ENCODE measurements at places on chromosomes 3 and 15.

GRCh38 chr15:78414621-78415250 is 23.3 kb upstream of the IREB2 start:
- no peak for DNase-seq

DNA sequence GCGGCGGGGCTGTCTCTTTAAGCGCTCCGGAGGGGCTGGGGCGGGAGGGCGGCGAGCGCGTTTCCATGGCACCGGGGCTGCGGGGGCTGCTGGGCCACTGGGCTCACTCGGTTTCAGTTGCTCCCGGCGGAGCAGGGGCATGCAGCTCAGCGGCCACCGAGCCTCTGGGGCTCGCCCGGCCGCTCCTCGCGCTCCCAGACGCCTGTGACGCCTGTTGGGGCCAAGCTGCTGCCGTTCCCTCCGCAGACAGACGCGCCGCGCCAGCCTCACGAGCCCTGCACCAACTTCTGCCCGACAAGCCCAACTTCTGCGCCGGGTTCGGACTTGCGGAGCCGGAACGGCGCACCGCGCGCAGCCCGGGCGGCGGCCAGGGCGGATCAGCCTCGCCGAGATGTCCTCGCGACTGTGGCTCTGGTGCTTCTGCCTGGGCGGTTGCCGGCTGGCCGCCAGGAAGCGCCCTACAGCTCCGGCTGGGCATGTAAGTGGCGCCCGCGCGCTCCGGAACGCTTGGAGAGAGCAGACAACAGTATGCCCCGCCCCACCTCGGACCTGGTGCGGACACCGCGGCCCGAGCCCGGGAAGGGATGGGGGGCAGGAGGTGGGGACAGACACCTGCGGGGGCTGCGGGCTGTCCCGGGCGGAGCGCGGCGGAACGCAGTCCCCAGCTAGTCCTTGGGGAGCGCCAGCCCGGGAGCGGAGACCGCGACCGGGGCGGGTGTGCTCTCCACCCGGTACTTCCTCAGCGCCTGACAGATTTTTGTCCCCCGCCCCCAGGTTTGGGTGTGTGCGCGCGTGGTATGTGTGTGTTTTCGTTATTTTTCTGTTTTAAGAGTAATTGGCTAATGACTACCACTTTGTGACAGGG is 154.1 kb upstream of the GOLIM4 start:
- DNase-seq, result no peak

DNA sequence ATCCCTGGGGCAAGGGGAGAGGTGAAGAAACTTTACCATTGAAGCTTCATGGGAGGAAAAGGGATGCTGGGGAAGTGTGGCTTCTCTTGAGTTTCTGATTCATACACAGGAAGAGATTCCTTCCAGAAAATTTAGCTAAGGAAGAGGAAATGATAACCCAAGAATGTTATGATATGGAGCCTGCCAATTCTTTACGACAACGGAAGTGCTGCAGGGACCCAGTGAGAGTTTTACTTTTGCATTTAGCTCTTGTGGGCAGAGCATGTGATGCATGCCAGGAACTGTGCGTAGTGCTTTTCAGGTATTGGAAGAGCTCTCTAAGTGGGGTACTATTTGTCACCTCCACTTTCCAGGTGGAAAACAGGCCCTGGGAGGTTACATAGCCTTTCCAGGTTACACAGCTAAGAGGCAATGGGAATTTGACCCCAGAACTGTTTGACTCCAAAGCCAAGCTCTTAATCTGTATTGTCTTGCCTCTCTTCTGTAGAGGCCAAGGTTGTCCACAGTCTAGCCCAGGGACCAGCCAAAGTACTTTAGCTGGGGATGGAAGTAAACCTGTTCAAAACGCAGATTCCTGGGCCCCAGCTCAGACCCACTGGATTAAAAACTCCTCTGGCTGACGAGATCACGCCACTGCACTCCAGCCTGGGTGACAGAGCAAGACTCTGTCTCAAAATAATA is 23.0 kb downstream of the CMTM7 start:
- DNase-seq, result no peak

- no peak for DNase-seq
Observed at GRCh38 chr15:69509131-69509530, 56.5 kb downstream of the RPLP1 start.

DNA sequence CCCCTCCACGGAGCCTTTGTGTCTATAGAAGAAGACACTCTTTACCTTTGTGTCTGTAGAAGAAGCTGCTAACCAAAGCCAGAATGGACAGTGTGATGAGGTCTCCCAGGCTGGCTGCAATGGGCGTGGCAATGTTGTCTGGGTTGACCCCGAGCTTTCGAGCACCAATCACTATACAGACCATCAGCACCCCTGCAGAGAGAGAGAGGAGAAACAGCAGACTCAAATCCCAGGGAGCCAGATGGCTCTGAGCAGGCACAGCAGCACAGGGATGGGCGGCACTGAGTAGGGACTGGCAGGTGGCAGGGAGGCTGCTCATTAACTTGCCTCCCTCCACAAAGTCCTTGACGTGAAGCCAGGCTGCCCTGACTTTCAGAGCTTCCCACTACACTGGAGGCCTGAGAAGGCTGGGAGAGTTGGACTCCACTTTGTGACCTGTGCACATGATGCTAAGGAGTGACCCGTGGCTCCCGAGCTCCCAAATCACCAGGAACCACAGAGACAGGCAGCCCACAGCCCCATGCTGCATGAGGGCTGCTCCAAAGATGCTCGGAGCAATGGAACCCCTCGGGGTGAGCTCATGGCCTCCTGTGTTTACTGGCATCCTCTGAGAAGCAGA is 53.9 kb downstream of the ROPN1B start:
- no peak for DNase-seq

GRCh38 chr3:83877910-83878309 is 1080.9 kb upstream of the CADM2 start:
- DNase-seq, result no peak

- DNase-seq, result no peak
Observed at GRCh38 chr15:45023659-45024225, 747 bp downstream of the SORD start.

GRCh38 chr3:21294768-21295167 is 456.2 kb downstream of the ZNF385D start:
- DNase-seq, result no peak

DNA sequence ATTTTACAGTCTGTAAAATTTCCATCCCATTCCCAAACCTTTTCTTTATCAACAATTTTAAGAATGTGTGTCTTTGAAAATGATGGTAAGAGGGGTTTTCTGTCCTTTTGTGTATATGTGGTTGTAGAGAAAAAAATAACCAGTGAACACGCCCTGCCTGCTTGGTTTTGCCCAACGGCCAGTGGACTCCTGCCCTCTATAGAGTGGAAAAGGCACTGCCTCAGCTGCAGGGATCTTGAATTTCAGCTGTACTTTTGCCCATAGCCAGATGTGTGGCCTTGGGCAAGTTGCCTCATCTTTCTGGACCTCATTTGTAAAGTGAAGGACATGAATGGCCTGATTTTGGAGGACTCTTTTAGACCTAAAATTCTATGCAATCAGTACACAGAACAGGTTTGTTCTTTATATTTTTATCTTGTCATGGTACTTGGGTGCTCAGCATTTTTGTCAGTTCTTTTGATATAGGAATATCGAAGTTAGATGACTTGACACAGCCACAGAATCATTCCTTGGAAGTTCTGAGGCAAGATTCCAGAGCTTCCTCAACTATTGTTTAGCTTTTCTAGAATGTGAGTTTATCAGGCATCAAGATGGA is 81.0 kb downstream of the CLDN11 start:
- no peak for DNase-seq

DNA sequence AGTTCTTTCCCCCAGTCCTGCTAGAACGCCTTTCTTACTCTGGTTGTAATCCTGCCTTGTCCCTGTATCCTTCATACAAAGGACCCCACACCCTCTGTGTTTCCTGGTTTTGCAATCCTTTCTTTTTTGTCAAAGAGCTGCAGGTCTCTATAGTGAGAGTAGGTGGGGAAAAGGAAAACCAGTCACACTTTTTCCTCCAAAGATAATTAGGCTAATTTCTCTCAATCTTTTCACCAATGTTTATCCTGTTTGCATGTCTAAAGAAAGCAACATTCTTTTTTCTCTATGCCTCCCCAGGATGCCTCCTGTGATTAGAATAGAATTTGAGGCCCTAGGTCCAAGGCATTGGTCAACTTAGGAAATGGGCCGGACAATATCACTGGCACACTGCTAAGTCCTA is 25.4 kb downstream of the SEMA6D start:
- DNase-seq, result no peak

- no peak for DNase-seq
Observed at GRCh38 chr3:100650651-100651619, 41.5 kb downstream of the ADGRG7 start.

- no peak for DNase-seq
Observed at GRCh38 chr3:192901435-192901834, 16.2 kb downstream of the MB21D2 start.

DNA sequence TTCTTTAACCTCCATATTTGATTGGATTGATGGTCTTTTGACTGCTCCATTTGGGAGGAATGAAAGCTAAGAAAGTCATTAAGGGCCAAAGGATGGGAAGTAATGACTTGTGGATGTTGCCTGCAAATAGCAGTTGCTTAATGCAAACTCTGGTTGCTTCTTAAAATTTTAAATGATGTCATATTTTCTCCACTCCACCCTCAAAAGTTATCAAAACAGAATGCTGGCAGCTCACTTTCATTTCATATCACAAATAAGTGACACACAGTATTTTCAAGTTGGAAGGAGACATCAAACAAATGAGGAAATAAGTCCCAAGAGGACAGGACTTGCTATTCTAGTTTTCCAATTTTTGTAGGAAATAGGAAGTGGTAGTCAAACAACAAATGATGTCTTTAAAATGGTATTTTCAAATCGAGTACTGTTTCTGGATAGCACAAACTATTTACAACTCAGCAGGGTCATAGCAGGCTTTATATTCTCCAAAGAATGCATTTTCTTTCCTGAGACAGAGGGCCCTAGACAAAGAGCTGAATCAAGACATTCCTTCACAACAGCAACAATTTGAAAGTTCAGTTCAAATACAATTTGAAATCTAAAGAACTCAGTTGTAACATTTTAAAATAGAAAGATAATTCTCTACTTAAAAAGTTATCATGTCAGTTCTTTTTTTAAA is 165.1 kb upstream of the UBE2E1 start:
- DNase-seq, result no peak

DNA sequence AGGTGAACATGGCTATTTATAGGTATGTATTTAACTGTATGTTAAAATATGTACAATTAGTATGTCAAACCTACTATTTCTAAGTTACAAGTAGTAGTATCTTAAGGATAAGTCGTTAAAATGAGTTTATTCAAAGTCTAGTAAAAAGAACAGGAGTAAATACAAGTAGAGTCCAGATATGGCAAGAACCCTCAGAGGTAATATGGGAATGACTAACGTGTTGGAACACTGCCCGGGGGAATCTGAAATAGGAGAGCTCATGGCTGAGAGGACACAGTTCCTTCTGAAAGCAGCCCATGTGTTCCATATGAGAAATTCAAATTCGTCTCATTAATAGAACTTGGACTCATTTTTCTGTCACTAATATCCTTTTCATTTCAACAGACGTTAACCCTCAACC is 158.8 kb downstream of the CLSTN2 start:
- DNase-seq, result no peak

GRCh38 chr3:197333901-197334639 is 35.7 kb upstream of the DLG1 start:
- no peak for DNase-seq

DNA sequence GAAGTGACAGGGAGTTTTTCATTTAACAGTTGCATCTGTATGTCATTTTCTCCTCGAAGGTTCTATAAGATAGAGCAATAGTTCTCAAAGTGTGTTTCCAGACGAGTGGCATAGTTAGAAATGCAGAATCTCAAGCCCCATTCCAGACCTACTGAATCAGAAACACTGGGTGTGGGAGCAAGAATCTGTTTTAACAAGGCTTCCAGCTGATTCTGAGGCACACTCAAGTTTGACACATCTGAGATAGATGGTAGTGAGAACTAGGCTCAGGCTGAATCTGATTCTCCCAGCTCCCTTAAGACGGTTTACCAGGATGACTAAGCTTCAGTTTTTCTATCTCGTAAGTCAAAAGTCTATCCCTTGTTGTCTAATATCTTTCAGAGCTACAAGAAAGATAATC is 159.8 kb upstream of the NUDT16 start:
- no peak for DNase-seq

- DNase-seq, result no peak
Observed at GRCh38 chr3:192890347-192891335, 27.0 kb downstream of the MB21D2 start.

DNA sequence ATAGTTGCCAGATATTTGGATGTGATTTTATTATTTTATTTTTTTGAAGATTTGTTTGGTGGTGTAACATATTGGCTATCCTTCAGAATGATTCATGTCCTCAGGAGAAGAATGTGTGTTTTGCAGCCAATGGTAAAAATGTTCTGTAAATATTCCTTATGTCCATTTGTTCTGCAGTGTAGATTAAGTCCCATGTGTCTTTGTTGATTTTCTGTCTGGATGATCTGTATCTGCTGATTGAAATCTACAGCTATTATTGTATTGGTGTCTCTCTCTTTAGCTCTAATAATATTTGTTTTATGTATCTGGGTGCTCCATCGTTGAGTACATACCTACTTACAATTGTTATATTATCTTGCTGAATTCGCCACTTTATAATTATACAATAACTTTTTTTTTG is 1641.7 kb downstream of the OTOL1 start:
- no peak for DNase-seq

DNA sequence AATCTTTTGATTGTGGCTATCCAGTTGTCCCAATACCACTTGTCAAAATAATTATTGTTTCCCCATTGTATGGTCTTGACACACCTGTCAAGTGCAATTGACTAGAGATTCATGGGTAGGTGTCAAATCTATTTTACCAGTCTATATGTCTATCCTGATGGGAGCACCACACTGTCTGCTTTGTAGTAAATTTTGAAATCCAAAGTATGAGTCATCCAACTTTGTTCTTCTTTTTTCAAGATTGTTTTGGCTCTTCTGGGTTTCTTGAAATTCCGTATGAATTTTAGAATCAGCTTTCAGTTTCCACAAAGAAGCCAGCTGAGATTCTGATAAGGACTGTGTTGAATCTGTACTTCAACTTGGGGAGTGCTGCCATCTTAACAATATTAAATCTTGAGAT is 71.9 kb downstream of the CSNK1G1 start:
- no peak for DNase-seq

DNA sequence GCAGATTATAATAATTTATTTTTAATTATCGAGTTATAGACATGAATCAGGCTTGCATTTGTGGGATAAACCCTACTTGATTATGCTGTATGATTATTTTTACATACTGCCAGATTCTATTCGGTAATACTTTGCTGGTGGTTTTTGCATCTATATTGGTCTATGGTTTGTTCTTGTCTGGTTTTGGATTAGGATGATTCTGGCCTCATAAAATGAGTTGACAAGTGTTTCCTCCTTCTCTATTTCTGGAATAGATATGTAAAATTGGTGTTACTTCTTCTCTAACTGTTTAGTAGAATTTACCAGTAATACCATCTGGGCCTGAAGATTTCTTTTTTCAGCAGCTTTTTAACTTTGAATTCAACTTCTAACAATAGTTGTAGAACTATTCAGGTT is 33.0 kb upstream of the ACKR4 start:
- no peak for DNase-seq

GRCh38 chr3:136543385-136543784 is 208.8 kb downstream of the STAG1 start:
- DNase-seq, result no peak

Measured in stimulated activated CD8-positive, alpha-beta memory T cell treated with anti-CD3 and anti-CD28 coated beads, Interleukin-7, amount 100 ng/mL, for 24 hours (primary cell).